ENCODE measurements at places on chromosomes 7 and 10.

GRCh38 chr10:89228962-89229361 lies 21.8 kb upstream of the CH25H start:
- DNase-seq, result no peak

DNA sequence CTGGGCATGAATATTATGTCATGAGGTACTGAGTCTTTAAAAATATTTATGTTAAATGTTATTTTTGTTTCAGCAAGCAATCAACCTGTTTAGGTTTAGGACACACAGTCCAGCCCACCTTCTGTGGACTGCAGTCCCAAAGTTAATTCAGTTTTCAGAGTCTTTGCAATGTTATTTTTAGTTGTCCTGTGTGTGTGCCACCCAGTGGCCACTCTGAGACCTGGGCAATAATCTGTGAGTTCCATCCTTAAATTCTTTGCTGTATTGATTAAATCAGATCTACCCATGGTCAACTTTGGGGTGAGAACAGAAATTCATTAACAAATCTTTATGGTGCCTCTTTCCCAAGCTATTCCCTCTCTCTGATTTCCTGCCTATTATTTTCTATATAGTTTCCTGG lies 415.1 kb downstream of the CCSER2 start:
- DNase-seq, result no peak

DNA sequence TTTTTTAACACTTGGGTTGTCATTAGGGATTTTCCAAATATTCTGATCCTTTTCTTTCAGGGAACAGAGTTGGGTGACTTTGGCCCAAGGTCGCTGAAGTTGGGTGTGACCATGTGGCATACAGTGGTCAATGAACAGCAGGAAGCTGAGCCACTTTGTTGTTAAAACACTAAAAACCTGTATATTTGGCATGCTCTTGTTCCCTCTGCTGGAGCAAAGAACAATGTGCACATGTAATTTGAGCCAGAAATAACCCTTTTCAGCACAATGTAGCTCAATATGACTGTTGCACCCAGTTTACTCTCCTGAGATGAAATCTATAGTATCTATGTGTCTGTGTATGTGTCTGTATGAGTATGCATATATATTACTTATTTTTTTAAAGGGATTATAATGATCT lies 74.9 kb downstream of the ADCYAP1R1 start:
- DNase-seq, result no peak

DNA sequence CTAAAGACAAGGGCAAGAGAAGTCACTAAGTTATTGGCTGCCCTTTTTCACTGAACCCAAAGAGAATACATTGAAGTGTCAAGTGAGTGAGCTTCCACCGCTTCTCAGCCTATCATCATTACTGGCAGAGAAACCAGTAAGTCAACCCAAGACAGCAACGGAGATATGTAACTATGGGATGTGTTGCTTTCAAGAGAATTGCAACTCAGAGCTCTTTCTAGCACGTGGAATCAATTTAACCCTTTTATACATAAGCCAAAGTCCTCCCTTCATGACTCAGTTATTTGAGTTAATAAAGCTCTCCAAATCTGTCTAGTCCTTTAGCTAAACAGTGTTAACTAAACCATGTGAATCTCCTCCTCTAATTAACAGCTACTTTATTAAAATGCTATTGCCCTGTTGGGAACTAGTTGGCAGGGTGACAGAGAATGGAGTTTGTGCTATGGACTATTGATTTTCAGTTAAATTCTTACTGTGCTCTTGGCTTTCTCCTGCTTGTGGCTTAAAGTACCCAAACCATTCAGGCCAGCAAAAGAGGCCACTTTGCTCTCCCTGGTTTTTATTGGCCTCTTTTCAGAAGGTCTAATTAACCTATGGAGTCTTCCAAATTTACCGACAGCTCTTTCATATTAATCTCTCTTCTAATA lies 287.7 kb downstream of the NRG3 start:
- DNase-seq, result no peak

DNA sequence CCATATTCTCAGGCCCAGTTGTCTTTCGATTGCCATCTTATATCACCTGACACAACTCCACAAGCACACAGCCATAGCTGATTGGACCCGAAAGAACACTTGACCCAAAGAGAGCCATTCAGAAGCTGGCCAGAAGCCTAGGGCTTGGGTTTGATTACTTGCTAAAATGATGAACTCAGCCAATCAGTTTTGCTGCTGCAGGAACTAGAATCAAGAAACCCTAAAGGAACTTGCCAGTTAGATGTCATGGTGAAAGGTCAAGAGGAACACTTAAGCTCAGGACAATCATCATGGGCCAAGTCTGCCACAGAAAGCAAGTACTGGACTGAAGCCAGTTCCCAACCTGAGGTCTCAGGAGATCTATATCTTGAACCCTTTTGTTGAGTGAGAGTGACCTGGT lies 150.0 kb downstream of the SGMS1 start:
- DNase-seq, result no peak

Data from cortex of kidney (tissue), 1 donor.